ENCODE measurements at places on chromosomes 7 and 10.

- no peak for DNase-seq
Observed at GRCh38 chr10:90399782-90400181, 458.1 kb downstream of the HTR7 start.

GRCh38 chr10:31020209-31020608, 11.5 kb downstream of the ZNF438 start:
- no peak for DNase-seq

DNA sequence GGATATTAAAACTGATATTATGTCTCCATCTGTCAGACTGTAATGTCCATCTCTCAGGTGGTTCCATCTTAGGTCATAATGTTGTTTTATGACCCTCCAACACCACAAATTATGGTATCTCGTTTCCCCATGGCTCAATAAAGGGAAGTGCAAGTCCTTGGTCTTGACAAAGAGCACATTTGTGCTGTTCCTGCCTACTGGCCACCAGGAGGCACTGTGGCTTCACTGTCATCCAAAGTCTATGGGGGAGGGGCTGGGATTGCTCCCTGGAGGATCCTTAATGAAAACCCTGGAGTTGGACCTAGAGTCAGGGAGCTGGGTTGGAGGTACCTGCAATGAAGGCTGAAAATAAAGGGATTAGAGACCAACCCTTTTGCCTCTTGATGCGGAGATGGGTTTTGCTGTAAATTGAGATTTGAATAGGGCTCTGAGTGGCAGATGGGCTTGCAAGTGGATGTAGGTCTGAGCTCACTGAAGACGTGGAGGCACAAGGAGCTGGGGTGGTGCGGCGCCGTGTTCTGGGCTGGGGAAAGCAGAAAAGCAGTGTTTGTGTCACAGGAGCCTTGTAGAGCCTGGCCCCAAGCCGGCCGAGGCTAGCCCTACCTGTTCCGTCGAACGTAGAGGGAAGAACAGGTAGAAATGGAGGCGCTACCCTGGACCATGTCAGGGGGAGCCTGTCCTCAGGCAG, 180.5 kb upstream of the PRSS58 start:
- peak; percentile 40 for DNase-seq

DNA sequence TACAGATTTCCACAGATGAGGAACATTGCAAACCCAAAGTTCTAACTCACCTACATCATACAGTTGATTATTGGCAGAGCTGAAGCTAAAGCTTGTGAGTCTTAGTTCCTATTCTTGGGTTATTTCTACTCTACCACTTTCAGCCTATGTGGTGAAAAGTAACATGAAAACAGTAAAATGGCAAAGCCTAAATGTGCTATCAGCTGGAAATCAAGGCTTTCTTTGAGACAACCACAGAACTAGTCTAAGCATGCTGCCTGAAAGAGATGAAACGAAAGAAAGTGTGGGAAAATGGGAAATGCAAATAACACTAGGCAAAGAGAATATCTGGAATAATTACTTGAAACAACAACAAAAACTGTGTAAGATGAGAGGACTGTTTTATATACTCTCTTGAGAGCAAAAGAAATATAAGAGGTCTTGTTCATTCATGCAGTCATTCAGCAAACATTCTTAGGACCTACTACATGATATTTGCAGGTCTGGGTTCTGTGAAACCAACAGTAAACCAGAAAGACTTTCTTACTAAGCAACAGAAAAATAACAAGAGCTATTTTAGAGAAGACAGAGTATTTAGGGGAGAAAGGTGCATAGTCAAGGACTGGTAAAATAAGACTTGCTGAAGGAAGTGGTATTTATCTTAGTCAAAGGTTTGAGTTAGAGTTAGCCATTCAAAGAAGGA, 437.1 kb downstream of the HTR7 start:
- DNase-seq = no peak

- no peak for DNase-seq
Observed at GRCh38 chr7:29398011-29398410, 165.6 kb upstream of the PRR15 start.

GRCh38 chr10:131833013-131833412, 67.8 kb upstream of the PPP2R2D start:
- no peak for DNase-seq

- no peak for DNase-seq
Observed at GRCh38 chr10:69731698-69732097, 70.0 kb upstream of the COL13A1 start.

DNA sequence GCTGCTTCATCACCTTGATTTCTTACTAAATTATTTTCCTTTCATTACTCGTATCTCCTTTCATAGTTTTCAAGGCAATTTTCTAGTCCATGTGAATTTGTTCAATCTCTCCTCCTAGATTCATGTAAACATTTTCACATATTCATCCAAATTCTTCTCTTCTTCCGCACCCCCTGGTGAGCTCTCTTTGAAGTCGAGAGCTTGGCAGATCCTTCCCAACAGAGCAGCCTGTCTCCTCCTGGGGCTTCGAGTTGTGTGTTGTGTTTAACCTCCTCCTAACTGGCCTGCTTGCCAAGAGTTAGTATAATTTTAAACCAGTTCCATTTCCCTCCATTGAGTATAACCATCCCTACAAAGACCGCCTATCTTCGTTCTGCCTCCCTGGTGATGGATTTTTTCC, 272.4 kb upstream of the CELF2 start:
- DNase-seq = no peak

- peak; percentile 26 for DNase-seq
Observed at GRCh38 chr10:71396084-71396710, 523 bp upstream of the CDH23 start.

DNA sequence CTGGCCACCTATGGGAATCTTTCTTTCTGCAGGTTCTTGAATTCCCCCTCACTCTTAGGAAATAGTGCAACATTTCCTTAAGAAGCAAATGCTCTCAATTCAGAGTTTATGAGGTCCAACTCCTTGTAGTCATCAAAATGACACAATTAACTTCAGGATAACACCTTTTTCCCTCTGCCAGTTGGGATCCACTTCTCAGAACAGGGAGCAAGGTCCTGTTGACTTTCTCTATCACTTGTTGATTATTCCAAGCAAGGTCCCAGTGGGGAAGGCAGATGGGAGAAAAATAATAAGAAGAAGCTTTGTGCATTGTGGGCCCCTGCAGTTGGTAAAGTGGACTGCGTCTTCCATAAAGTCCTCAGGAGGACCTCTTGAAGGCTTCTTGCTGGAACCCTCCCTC, 315.6 kb upstream of the NPSR1 start:
- DNase-seq = no peak

DNA sequence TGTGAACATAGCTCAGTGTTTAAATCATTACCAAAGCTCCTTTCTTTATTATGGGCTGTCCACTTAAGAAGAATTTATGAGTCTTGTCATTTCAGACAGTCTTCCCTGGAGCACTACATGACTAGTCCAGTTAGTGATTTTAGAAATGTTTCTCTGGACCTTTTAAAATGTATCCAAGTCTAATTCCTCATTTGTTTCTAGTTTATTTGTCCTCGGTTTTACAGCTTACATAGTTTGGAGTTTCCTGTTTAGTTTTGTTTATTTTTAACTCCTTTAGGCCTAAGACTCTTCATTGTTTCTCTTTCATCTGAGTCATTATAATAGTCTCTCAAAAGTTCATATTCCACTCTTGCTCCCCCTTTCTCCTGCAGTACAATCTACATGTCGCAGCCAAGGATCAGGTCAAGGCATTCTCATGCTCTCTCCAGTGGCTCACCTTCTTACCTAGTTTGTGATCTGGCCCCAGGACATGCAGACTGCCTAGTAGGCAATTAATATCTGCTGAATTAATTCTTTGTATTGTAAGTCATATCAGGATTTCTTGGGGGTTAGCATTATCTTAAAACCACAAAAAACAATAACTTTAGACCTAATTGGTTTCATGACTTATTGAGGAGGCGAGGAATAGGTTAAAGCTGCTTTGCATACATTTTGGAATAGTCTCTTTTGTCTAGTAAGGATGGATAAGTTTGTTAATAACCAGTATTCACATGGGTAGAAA, 93.8 kb downstream of the MAPK8 start:
- no peak for DNase-seq

DNA sequence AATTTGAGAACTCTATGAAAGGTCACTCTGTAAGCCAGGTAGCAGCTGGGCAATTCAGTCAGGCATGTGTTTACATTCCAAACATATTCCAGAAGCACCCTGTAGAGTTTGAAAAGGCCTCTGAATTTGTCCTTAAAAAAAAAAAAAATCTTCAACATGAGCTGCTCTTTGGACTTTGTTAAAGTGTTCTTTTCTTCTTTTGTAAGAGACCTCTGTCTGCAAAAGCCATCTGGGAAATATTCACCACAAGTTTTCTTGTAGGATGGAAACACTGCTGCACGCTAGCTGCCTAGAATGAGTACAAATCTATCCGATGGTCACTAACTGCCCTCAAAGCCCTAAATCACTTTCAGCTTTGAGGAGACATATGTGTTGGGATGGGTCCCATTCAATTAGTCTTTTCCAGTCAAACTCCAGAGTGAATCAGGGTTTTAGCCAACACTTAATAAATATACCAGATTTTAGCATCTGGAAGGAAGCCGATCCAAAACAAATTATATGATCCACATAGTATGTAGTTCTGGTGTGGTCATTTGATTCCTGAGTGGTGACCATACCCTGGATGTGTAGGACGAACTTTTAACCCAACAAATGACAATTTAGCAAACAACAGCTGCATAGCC, 85.9 kb downstream of the CD36 start:
- DNase-seq = no peak

DNA sequence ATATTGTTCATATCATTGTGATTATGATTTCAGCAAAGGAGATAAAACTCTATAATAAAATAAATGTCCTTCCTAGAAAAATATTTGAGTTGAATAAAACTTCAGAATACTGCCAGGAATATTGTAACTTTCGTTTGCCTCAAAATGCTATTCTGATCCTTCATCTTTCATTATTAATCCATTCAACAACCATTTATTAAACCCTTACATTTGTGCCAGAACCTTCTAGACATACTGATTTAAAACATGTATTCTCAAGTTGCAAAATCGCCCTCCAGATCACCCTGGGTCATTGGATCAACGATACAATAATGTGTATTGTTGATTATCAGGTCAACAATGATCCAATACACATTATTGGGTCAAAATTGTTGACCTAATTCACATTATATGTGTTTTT, 759.8 kb downstream of the CNTNAP2 start:
- no peak for DNase-seq

GRCh38 chr10:98231417-98231816, 36.6 kb downstream of the LOXL4 start:
- DNase-seq = no peak

GRCh38 chr7:116218051-116218645, 7.8 kb downstream of the TES start:
- no peak for DNase-seq

GRCh38 chr7:8531991-8532515, 98.6 kb downstream of the NXPH1 start:
- DNase-seq = no peak

- no peak for DNase-seq
Observed at GRCh38 chr7:139570119-139570518, 46.6 kb downstream of the CLEC2L start.

DNA sequence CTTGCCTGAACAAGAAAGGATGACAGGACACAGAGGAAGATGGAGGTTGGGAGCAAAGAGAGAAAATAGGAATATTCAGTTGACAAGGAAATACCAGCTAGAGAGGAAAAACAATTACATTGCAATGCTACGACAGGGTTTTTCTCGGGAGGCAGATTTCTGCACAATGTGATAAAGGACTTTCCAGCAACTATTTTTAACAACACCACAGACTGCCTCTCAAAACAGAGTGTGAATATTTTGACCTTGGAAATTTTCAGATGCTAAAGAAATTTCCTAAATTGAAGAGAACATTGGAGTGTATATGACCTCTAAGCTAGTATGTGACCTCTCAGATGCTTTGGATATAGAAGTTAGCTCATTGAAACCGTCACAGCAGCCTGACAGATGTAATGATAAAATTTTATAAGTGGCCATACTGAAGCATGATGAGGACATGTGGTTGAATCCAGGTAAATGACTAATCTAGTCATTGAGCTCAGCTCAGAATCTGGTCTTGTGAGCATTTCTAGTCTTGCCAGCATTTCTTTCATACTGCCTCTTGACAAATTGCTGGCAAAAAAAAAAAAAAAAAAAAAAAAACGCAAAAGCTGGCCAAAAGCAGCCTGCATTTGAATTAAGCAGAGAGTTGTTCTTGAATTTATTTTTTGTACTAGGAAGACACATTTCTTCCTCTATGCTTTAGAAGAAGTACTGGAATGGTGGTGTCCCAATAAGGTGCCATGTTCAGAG, 24.4 kb downstream of the GPR141 start:
- no peak for DNase-seq

GRCh38 chr7:131145026-131145425, 182.7 kb upstream of the MKLN1 start:
- DNase-seq = no peak

DNA sequence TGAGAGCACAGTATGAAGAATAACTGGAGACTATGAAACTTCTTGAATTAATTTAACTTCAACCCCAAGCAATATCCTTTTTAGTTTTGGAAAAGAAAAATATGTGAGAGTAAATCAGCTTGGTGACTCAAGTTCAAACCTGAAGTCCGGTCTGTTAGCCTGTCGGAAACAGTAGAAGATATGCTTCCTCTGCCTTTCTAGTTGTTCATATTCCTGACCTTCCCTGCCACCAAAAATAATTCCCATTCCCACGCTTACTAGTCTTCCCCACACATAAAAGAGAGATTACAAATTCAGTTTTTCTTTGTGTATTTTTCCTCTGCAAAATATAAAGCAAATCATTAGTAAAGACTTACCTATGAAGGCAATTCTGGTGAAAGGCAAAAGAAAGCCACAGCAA, 3.6 kb downstream of the SEMA3D start:
- no peak for DNase-seq

- DNase-seq = no peak
Observed at GRCh38 chr10:69818676-69819239, 17.1 kb downstream of the COL13A1 start.

DNA sequence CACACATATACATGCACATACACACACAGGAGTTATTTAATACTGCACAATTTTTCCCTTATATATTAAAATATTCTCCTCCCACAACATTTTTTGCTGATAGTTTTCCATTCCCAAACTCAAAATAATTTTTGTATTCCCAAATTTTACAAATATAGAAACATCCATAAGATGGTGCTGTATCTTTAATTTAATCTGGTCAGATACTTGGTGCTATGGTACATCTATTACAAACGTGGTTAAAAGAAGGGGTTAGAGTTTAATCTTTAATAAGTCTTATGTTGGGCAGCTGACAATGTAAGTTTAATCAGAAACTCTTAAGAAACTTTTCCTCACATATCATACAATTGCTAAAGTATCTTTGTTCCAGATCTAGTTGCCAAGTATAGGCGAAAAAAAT, 10.2 kb upstream of the CADPS2 start:
- DNase-seq = no peak

DNA sequence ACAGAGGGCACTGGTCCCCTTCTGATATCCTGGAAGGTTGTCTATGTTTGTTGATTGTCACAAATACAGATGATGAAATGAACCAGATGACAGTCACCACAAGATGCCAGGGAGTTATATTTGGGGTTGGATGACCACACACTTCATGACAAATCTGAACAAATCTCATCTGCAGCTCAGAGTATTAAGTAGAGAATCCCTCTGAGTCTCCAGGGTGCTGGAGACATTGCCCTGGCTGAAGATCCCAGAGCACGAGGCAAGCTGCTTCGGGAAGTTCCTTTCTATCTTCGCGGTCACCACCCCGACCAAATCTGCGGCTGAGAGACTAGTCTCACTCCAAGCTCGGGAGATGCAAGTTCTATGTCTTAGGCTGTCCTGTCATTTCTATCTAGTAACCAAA, 9.0 kb downstream of the DENND2A start:
- DNase-seq = no peak

All from AML-193 (cell line).